NCI-H1694 treated with DMSO at 0.1 percent for 48 hours (cell line): ENCODE measurements at places on chromosomes 11 and 22.

- no peak for DNase-seq
These were observed 6.0 kb upstream of the TUBA8 start for GRCh38 chr22:18104566-18104965.

GRCh38 chr11:92240916-92241315, 16.3 kb downstream of the FAT3 start:
- DNase-seq: no peak

GRCh38 chr11:64164392-64165312, 1.3 kb downstream of the MACROD1 start:
- no peak for DNase-seq

- no peak for DNase-seq
These were observed 110.9 kb downstream of the SWAP70 start for GRCh38 chr11:9774591-9775397.

DNA sequence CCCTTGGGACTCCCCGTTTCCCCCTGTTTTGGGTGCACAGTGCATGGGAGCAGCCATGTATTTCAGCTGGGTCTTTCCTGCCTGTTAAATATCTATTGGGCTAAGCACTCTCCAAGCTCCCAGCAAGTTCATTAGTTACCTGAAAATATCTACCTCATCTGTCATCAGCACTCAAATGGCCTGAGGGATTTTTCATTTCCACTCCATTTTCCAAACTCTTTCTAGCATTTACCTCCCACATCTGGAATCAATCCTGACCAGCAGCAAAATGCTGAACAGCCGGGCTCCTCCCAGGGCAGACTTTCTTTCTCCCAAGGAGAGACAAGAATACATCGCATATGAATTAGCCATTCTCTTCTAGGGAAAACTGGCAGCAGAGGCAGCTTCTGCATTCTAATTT, 273.5 kb upstream of the MPPED2 start:
- DNase-seq: no peak

DNA sequence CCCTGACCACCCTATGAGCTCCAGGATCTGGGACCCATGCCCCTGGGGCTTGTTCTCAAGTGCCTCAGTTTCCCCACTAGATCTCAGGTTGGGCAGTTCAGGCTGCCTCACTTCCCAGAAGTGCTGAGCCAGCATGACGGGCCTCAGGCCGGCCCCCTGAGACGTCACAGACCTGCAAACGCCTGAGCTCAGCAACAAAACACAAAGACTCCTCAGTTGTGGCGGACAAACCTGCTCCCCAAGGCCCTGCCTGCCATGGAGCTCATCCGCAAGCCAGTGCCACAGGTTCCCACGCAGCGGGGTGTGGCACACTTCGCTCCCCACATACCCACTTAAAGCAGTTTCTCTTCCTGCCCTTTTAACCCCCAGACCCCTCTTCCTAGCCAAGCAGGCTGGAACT, 45.2 kb downstream of the NECTIN1 start:
- no peak for DNase-seq

DNA sequence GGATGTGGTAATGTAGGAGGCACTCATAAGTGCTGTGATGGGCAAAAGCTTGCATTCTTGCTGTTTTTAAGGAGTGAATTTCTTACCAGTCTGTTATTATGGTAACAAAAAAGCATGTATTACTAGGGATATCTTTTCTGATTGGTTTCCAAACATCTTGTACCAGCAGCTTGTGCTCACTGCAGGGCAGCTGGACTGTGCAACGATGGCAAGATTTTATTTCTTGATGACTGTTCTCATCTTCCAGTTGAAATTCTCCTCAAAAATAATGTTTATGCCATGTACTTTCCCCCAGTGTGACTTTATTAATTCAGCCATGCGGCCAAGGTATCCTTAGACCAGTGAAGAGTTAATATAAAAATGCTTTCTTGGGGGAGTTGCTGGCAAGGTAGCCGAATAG, 35.4 kb downstream of the EMSY start:
- no peak for DNase-seq

GRCh38 chr11:132286106-132286505, 915.7 kb downstream of the NTM start:
- DNase-seq: no peak

- DNase-seq: no peak
These were observed 315.3 kb downstream of the BUD13 start for GRCh38 chr11:116457336-116458007.
